ENCODE measurements at places on chromosomes 16 and 17.

DNA sequence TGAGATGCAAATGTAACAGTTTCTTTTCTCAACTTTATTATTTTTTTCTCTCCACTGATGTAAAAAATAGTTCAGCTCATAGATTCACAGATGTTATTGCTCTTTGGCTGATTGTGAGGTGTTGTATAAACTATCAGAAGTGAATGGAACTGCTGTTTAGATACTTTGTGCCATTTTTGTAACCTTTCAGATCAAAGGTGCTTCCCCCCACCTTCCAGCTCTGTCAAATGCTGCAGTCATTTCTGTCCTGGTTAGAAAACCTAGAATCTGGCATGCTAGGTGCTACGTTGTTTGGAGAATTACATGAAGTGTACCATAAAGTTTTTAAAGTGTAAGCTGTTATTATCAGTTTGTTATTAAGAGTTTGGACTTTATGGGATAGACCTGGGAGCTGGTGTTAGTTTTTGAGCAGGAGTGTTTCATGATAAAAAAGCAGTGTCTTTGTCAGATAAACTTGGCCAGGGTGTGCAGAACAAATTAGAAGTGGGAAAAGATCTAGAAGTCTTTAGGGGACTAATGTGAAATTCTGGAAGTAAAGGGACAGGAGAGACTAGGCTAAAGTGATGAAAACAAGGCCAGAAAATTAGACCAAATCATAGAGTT, 1.8 kb upstream of the WIPI1 start:
- DNase-seq: no peak

DNA sequence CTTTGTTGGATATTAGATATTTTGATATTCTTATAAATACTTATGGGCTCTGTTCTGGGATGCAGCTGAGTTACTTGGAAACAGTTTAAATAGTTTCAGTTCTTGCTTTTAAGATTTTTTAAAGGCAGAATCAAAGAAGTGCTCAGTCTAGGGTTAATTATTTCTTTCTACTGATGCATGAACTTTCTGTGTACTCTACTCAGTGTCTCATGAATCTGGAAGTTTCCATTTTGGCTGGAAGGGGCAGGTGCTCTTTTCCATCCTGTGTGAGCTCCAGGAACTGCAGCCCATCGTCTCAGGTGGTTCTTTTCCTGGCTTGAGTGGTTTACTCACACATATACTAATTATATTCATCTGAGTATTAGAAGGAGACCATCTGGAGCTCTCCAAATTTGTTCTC, 61.1 kb upstream of the CPHXL start:
- DNase-seq: no peak

DNA sequence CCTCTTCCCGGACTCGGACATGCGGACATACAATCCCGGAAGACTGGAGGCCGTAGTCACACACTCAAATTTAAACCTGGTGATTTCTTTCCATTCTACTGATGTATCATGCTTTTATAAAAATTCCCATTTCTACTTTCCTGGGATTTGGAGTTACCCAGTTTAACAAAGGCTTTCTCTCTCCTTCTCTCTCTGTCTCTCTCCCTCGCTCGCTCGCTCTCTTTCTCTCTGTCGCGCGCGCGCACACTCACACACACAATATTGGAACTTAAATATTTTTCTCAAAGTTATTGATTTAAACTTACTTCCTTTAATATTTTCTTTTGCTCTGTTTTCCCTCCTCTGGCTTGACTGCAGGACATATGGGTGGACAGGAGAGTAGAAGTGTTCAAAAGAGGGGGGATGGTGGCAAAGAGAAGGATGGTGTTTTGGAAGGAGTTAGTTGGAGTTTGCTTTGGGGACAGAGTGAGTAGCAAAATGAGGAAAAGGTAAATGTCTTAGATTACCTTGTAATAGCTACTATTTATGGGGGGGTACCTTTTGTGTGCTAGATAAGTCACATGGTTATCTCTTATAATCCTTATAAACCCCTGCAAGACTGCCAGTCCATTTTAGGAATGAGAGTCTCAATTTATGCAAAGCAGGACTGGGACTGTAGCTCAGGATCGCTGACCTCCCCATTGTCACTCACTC, 878 bp upstream of the TRIM25 start:
- DNase-seq: no peak

DNA sequence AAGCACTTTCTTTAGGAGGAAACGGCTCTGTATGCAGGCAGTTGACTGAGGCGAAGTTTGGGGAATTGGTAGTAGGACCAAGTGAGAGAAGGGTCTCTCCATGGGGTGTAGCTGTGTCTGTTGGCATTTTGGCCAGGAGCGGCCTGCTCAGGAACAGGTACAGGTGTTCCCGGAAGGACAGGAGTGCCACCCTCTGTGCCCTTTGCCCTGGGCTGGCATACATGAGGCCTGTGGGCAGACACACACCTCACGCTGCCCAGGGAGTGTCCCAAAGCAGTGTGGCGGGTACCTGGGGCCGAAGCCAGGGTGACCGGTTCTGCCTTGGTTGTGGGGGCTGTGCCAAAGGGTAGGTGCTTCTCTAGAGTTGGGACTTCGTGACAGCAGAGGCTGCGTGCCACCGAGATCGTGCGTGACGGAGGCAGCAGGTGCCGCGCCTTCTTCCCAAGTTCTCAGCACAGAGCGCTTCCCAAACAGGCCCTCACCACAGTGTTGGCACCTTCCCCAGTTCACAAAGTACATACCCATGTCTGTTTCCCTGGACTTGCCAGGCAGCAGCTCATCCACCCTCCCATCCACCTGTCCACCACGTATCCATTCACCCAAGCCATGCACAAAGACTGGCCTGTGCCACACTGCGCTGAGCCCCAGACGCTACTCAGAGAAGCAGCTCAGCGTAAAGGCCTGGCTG, 19.9 kb upstream of the TCF25 start:
- DNase-seq: no peak

DNA sequence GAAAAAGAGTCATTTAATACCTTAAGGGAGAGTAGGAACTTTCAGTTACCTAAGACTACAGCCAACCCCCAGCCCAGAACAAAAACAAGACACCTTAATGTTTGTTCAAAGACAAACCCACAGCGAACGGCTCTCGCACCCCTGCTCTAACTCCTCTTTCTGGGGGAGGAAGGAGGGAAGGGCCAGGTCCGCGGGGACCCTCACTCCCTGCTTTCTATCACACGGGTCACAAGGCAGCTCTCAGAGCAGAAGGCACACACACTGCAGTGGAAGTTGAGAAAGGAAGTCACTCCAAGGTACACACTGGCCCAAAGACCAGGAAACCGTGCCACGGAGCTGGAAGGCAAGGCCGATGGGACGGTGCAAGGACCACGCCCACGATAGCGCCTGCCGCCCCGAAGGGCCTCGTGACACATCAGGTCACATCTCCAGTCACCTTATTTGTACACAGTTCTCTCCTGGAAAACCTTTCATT, 10.0 kb downstream of the LITAFD start:
- DNase-seq: no peak
